ENCODE measurements at places on chromosomes 1 and 21.

GRCh38 chr1:44408632-44409602, 3.9 kb downstream of the RNF220 start:
- no peak for DNase-seq

- DNase-seq: no peak
Measured at GRCh38 chr1:151653397-151653796, 41.5 kb downstream of the SNX27 start.

- no peak for DNase-seq
Measured at GRCh38 chr1:172450524-172450885, 6.6 kb upstream of the PIGC start.

DNA sequence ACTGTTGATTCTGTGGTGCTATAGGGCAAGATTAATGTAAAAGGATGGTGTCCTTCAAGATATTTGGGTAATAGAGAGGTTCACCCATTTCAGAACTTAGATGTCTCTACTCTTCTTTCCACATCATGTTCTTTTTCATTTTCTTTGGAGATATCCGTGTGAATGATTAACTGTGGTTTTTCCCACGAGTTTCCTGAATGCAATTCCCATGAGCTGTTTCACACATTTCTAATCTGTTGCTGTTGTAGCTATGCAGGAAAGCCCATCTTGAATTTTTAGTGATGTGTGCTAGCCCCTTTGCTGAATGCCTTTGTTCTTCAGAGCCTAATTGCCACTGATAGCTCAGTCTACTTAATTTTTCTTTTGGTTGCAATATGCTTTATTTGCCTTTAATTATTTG, 27.6 kb downstream of the SNX27 start:
- DNase-seq: no peak

DNA sequence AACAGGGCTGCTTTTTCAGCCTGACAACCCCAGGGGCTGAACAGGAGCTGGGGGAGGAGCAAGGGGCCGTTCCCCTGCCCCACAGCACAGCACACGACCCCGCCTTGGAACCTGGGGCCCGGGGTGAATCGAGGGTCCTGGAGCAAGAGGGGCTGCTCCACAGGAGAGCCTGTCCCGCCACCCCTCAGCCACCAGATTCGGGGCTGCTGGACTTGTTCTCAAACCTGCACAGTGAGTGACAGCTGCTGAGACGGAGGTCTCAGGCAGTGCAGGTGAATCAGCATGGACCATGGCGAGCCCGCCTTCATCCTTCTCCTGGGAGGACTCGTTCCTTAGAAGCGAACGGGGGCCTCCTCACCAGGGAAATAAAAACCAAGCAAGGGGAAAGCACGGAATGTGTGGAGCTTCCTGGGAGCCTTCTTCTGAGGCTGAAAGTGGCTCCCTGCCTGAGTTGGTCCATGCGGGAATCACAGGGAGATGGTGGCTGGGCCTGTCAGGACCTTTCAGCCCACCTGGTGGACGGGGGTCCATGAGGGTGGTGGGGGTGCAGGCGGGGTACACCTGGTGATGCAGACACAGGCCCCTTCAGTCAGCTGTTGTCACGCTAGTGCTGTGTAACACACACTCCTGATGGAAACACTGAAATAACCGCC, 125.4 kb downstream of the SIK1 start:
- DNase-seq: no peak

DNA sequence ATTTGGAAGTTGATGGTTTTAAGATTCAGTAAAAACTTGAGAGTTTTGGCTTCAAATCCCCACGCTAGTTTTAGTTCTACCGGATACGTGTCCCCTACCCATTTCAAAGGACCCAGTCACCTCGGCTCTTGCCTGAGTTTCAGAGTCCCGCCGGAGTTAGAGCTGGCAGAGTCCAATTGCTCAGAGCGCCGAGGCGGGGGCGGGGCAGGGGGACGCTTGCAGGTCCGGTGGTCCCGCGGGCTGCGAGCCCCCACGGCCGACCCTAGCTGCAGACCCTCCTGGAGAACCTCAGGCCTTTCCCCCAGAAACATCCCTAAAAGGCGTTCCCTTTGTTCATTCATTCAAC, 765 bp upstream of the VPS45 start:
- DNase-seq: no peak

GRCh38 chr1:246508897-246509688, 2.0 kb upstream of the SMYD3 start:
- no peak for DNase-seq

GRCh38 chr1:116722016-116722838, 32.0 kb upstream of the CD2 start:
- no peak for DNase-seq

DNA sequence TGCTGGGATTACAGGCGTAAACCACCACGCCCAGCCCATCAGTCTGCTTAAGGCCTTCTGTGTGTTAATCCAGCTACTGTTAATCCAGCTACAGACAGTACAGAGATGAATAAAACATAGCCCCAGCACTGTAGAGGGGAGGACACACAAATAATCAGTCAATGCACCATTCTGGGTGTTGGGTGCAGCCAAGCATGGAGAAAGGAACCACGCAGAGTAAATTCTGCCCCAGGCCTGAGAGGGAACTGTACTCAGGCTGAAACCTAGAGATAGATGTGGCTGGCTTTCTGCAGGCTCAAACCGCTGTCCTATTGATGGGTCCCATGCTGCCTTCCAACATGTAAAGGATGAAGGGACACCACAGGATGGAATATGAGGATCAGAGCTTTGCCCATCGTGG, 136.8 kb upstream of the IGSF21 start:
- no peak for DNase-seq

- no peak for DNase-seq
Measured at GRCh38 chr1:17922833-17923232, 167.7 kb downstream of the ACTL8 start.

DNA sequence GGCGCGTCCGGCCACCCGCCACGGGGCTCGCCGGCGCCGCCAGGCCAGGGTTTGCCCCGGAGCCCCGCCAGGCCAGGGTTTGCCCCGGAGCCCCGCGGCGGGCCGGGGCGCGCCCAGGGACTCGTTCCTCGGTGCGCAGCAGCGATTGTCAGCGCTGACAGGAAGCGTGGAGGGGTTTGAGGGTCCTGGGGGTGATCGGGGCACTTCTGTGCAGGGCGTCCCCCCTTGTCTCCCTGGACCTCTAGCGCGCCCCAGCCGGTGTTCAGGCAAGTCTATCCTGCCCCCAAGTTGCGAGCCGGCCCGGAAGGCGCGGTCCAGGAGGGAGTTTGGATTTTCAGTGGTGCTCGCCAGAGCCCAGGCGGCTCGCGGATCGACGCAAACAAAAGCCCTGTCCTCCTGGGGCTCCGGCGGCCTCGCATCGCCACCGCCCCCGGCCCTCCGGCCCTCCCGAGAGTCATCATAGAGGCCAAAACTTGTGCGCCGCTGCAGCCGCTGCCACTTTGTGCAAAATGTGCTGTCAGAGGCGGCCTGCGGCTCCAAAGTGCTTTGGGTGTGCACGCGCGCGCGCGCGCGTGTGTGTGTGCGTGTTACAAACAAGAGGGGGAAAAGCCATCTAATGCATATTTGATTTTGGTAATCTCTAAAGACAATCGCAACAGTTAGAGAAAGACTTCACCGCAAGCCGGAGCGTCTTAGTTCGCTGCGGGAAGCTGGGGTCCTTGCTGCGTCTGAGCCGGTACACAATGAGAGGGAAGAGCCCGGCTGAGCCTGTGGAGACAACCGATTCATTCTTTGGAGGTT, 1.0 kb downstream of the ROR1 start:
- DNase-seq: no peak

- DNase-seq: no peak
Measured at GRCh38 chr1:55155522-55155921, 59.6 kb downstream of the USP24 start.

DNA sequence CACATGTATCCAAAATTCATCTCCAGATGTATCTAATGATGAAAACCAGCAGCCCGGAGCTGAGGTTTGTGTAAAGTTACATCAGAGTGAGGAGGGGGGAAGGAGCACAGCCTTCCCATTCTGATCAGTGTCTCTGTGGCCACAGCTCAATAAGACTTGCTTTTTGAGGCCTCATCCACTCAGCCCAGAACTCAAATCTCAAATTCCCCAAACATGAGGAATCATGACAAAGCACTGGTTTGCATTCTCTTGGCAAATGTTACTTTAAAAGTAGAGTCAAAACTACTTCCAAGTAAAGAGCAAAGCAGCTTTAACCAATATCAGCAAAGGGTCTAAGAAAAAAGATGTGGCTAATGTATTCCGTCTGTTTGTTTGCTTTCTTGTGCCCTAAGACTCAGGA, 30.9 kb downstream of the CCN1 start:
- no peak for DNase-seq

DNA sequence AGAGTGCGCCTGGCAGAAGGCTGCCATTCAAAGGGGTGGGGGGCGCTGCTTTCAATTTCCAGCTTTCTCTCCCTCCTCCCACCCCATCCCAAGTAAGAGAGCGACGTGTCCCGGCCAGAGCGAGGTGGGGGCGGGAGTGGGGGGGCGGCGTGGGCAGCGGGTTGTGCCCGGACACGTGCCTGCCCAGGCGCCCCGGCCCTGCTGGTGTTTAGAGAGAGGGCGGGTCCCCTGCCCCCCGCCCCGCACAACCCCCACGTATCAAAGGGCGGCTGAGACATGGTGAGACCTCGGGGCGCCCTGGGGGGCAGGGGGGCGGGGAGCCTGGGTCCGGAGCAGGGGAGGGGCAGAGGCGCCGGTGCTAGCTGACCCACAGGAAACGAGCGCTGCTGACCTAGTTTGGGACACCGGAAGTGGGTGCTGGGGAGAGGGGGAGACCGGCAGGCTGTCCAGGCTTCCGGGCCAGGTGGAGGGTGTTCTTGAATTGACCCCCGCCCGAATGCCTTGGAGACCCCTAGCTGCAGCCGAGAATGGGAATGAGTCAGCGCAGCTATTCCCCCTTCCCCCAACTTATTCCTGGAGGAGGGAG, 1.3 kb downstream of the ZBTB7B start:
- no peak for DNase-seq

- no peak for DNase-seq
Measured at GRCh38 chr1:5991381-5992025, 722 bp downstream of the NPHP4 start.

DNA sequence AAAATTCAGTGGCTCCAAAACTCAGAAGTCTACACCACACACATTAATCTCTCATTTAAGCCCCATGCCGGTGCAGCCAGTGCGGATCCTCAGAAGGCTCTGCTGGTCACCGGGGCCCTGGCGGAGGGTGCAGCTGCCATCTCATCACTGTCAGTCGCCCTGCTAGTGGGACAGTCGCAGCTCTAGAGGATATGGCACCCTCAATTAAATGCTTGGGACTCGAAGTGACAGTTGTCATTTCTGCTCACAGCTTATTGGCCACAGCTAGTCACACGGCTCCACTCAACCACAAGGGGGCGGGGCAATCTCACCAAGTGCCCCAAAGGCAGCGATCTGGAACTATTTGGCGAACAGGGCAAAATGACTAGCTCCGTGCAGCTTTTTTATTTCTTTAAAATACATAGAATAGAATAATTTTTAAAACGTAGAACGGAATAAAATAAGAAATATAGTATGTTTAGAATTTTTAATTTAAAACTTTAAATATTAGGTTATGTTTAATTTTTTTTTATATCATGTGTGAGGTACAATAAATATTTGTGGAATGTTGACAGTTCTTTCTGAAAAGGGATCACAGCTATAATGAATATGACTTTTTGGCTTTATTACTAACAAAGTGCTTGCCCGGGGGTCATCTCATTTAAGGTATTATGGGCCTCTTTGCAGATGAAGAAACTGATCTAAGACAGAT, 8.0 kb upstream of the MAN1C1 start:
- DNase-seq: peak; percentile 81

- DNase-seq: no peak
Measured at GRCh38 chr1:91682882-91683597, 182.4 kb downstream of the CDC7 start.

All from stimulated activated CD8-positive, alpha-beta memory T cell treated with anti-CD3 and anti-CD28 coated beads, Interleukin-7, amount 100 ng/mL, for 1 hour (primary cell).